ENCODE measurements at places on chromosomes 7 and 10.

DNA sequence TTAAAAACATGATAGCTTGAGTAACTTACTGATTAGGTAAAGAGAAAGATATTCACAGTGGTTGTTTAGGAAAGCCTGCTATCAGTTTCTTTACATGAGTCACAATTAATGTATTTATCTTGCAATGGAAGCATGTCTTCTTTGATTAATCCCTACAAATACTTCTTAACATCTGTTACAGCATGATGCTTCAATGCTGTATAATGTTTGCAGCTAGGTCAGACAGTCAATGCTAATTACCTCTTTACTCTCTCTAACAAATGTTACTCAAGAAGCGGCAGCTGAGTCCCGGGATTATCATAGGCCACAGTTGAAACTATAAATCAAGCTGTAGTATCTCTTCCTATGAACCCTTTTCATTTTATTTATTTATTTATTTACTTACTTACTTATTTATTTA is 33.2 kb downstream of the ACBD5 start:
- no peak for DNase-seq

- no peak for DNase-seq
Observed at GRCh38 chr10:132372516-132373095, 24.4 kb upstream of the PWWP2B start.

GRCh38 chr10:31011017-31011664 is 20.5 kb downstream of the ZNF438 start:
- no peak for DNase-seq

DNA sequence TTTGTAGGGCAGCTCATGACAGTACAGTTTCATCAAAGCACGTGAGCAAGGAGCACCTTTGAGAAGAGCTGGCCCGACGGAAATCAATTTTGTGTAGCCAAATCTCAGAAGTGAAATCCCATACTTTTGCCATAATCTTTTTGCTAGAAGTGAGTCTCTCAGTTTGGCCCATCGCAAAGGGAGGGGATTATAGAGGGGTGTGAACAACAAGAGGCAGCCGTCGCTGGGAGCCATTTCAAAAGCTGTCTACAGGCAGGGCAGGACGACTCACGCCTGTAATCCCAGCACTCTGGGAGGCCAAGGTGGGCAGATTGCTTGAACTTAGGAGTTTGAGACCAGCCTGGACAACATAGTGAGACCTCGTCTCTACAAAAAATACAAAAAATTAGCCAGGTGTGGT is 599.8 kb downstream of the GALNT17 start:
- DNase-seq: no peak

- DNase-seq: no peak
Observed at GRCh38 chr10:8063935-8064334, 9.4 kb downstream of the GATA3 start.

GRCh38 chr7:119482209-119482608 is 790.8 kb upstream of the KCND2 start:
- DNase-seq: no peak

DNA sequence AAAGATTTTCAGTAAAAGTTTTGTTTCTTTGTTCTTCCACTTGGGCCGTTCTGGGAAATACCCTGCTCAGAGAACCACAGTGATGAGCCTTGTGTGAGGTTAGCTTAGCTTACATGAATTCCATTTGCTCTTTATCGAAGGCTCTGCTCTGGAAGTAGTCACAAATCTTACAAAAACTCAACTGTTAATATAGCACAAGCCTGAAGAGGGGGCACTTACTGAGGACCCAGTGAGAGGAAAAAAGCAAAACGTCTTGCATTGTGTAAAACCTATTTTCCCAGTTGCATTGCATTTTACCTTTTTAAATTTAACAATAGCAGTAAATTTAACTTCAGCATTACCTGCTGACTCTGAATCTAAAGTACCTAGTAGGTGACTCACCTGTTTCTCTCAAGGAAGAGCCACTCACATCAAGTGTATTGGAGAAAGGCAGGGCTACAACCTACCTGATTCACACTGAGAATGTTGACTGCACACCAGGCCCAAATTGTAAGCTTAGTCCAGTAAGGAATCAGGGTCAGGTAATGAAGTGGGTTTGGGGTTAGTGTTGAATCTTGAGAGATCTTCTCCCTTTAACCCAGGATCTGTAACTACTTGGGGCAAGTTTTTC is 42.3 kb downstream of the PPP1R17 start:
- no peak for DNase-seq

DNA sequence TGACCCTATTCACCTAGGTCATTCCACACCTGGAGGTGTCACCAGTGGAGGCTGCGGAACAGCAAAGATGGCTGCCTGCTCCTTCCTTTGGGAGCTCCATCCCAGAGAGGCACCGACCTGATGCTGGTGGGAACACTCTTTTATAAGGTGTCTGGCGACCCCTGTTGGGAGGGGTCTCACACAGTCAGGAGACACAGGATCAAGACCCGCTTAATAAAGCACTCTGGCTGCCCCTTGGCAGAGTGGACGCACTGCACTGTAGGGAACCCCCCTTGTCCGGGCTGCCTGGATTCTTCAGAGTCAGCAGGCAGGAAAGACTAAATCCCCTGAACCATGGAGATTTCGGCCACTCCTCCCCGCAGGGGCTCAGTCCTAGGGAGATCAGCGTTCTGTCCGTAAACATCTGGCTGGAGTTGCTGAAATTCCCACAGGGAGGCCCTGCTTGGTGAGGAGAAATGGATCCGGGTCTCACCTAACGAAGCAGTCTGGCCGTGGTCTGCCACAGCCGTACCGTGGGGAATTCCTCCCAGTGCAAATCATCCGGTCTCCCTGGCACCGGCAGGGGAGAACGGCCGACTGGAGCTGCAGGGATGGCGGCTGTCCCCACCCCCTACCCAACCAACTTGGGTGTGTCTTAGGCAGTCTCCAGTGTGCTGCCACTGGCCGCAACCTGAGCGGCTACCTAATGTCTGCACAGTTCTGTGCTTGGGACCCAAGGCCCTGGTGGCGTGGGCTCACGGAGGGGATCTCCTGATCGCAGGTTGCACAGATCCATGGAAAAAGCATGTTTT is 66.1 kb downstream of the LSMEM1 start:
- no peak for DNase-seq

DNA sequence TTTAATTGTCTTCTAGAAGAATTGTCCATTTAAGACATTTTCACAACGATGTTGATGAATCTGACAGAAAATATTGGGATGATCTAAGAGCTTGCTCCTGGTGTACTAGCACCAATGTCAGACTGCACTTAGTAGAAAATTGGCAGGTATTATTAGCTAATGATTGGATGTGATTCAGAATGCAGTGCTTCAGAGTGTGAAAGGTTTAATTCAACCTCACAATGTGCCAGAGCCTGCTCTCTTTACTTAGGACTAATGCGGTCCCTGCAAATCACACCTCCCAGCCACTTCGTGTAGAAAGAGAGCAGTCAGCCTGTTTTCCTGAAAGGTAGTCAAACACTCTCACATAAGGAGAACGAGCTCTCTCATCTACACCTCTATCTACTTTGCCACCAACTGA is 197.5 kb downstream of the ZNF438 start:
- DNase-seq: no peak

DNA sequence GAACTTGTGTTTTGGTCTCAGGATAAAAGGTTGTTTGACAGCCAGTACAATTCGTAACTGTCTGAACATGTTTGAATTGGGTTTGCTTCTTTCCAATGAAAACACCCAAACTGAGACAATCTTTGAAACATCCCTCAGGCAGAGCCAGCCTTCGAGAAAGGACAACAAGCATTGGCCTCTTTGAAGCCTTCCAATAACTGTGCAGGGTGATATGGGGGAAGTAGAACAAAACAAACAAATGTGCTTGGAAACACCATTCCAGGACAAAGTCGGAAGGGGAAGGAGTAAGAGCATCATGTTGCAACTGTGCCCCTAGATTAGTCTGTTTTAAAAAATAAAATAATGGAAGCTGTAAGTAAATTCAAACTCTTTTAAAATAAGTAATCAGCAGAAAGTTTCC is 39.5 kb downstream of the IL2RA start:
- no peak for DNase-seq

Data from activated T-cell treated with anti-CD3 and anti-CD28 coated beads for 1 hour (primary cell).